ENCODE measurements at places on chromosomes 1 and 21. TPM values are rescaled to one million over a fixed set of nuclear protein-coding genes. Genes with fewer than 3 reads are reported as not detected.

The NECTIN4 gene
- 0.22 TPM for total RNA-seq

The CENPS gene
- 7.2 TPM for total RNA-seq

The TMEM82 gene
- total RNA-seq: not detected

The ATP6V1G3 gene
- total RNA-seq: not detected

The WDR47 gene
- total RNA-seq: 7.9 TPM

The ZSCAN20 gene
- total RNA-seq: 4.1 TPM

The SH2D5 gene
- total RNA-seq: not detected

The RUNX3 gene
- total RNA-seq: 116 TPM

The SGIP1 gene
- total RNA-seq: not detected

The NHLH1 gene
- 1.1 TPM for total RNA-seq
